ENCODE measurements at places on chromosomes 6 and 20.

- no peak for DNase-seq
Observed at GRCh38 chr6:46052479-46052878, 36.8 kb upstream of the CLIC5 start.

- DNase-seq, result no peak
Observed at GRCh38 chr20:2298701-2299100, 2.9 kb downstream of the TGM3 start.

DNA sequence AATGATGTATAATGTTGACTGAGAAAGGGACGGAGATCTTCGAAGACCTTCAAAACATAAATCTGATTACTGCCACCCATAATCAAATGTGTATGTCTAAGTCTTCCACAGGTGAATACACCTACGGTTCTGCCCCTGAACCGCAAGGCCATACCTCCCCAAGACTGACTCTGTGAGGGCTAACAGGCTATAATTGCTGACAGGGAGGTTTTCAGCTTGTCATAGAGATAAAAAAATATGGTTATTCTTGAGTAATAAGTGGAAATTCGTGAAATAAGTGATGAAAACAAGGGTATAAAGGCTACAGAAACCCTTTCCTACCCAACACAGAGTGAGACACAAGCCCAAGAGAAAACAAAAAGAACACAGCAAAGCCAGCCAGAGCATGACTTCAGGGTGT, 188.9 kb downstream of the ATXN1 start:
- no peak for DNase-seq

DNA sequence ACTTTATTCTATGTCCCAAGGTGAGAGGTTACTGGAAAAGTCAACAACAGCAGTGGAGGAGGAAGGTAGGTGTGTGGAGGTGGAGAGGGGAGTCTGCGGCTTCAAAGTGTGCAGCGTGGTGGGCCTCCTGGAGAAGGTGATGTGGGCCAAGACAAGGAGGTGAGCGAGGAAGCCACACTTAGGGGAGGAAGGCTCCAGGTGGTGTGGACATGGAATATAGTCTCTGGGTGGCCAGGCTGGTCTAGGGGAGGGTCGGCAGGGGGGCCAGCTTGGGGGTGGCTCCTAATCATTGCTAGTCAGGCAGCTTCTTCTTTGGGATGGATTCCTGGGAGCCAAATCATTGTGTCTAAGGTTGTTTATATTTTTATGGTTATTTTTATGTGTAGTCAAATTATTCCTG, 111.5 kb upstream of the CDH4 start:
- DNase-seq, result no peak

- no peak for DNase-seq
Observed at GRCh38 chr6:91291071-91291470, 704.2 kb upstream of the MAP3K7 start.

GRCh38 chr6:3162067-3162497, 4.7 kb upstream of the TUBB2A start:
- DNase-seq, result no peak

DNA sequence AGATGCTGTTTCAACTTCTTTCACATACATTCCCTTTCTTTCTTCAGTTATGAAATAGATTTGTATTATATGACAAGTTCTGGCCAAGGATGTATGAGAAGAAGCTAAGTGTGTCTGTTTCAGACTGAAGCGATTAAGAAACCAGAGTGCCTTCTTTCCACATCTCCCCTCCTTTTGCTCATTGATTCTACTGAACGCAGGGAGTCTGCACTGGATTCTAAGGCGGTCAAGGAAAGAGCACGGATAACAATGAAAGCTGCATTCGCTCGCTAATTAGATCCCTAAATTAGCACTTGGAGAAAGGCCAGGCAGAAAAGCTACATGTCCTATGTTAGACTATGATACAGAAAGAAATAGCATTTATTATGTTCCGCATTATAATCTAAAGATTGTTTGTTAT, 267.7 kb downstream of the HAO1 start:
- DNase-seq, result no peak

DNA sequence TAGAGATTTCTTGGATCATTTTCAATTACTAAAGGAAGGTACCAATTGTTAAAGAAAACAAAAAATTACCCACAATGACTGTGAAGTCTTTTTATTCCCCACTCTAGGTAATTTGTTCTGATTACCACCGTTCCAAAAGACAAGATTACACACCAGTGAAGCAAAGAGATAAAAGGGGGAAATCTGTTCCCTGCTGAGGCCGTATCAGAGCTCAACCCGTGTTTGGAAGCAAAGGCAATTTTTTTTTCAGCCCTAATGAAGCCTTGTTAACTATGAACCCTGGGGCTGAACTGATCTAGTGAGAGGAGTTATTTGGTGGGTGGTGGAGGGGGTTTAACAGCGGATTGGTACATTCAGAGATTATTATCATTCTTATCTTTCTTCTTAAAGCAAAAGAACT, 128.5 kb downstream of the ALDH8A1 start:
- DNase-seq, result no peak

DNA sequence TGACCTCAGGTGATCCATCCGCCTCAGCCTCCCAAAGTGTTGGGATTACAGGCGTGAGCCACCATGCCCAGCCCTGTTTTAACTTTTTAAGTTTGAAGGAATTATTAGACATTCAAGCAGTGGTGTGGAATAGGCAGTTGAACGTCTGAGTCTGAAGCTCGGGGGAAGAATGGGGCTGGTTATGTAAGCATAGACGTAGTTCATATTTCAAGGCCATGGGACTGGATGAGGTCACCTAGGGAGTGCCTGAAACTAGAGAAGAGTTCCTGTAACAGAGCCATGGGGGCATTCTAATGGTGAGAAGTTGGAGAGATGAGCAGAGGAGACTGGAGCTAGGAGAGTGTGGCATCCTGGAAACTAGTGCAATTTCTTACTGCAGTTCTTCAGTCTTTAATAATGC, 6.4 kb downstream of the CDKAL1 start:
- no peak for DNase-seq

- DNase-seq, result no peak
Observed at GRCh38 chr6:33424855-33425667, 5.2 kb downstream of the SYNGAP1 start.

GRCh38 chr20:62777528-62777830, 18.8 kb upstream of the MRGBP start:
- no peak for DNase-seq

DNA sequence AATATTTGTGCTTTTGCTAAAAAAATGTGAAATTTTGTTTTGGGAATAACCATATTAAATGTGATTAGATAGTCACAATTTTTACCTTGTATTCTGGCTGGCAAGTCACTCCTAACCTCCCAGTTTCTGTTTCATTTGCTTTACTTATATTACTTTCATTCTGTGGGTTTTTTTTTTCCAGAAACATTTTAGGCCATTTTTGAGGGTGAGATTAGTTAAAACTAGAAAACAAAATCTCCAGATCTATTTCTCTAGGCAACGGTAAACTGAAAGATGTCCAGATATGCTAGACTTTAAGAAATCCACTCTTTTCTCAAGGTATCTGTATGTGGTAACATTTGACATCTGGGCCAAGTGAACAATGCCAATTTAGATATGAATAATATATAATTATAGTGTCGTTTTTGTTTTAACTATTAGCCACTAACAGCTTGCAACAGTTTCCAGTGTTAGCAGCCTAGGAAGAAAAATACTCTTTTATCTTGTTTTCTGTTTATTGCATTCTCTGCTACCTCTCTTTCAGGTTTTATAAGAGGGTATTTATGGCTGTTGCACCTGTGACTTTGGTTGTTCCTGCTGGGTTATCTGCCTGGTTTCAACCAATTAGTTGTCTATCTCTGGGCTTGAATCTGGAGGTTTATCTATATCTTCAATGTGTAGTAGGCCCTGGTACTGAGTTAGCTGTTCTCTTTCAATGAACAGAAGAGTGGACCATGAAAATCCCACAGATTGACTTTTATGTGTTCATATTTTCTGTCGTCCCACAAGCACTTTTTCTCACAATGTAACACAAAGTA, 260.9 kb downstream of the NKAIN2 start:
- DNase-seq, result no peak

DNA sequence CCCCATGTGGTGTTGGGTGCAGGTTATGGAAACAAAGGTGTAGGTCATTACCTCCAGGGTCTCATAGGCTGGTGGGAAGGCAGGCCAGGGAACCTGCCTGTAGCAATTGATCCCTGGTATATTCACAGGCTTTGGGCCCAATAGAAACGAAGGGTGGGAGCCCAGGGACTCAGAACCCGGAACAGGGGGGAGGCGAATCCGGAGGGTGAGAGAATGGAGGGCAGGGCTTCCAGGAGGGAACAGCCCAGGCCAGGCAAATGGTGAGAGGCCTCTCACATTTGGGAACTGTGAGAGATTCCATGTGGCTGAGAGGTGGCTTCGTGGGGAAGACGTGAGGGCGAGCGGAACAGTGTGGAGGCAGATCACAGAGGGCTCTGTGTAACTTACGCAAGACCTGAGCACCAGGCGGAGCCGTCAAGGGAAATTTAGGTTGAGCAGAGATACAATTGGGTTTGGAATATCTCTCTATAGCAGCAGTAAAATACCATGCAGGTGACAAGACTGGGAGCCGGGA, 267.1 kb downstream of the ERMARD start:
- no peak for DNase-seq

DNA sequence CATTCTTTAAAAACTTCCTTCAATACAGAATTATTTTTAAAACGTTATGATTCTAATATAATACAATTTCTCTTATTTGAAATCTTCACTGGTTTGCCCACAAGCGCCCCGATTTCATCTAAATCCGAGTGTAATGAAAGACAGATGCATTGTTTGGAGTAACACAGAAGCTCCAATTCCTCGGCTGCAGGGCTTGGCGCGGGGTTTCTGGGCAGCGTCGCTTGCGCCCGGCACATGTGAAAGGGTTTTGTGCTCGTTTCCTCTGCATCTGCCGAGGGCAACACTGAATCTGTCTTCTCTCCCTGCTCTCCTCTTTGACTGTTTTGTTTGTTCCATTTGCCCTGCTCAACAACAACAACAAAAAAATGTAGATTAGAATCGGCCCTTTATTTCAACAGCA, 248.6 kb upstream of the QKI start:
- no peak for DNase-seq

GRCh38 chr6:39260456-39260855, 31.2 kb upstream of the KCNK5 start:
- no peak for DNase-seq

DNA sequence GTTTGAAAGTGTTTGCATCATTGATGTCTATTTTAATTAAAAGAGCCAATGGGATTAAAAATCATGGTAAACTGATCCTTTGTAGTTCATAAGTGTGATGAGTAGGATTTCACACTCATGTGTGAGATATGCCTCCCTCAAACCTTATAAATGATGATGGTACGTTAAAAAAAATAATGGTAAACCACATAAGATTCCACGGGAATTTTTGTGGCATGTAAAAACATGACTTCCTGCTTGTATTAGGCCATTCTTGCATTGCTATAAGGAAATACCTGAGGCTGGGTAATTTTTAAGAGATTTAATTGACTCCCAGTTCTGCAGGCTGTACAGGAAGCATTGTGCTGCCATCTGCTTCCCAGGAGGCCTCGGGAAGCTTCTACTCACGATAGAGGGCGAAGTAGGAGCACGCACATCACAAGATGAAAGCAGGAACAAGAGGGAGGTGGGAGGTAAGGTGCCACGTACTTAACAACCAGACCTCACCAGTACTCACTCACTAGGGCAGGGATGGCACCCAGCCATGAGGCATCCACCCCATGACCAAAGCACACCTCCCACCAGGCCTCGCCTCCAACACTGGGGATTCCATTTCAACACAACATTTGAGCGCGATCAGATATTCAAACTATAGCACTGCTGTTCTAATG, 187.6 kb upstream of the QKI start:
- peak; percentile 82 for DNase-seq

- DNase-seq, result no peak
Observed at GRCh38 chr20:4153251-4153650, 137.9 kb upstream of the RNF24 start.

- no peak for DNase-seq
Observed at GRCh38 chr20:3663031-3663701, at the start of gene GFRA4. GFRA4 (minus strand) TSS chr20:3663399; CDS start chr20:3663399, 0 bp downstream.

DNA sequence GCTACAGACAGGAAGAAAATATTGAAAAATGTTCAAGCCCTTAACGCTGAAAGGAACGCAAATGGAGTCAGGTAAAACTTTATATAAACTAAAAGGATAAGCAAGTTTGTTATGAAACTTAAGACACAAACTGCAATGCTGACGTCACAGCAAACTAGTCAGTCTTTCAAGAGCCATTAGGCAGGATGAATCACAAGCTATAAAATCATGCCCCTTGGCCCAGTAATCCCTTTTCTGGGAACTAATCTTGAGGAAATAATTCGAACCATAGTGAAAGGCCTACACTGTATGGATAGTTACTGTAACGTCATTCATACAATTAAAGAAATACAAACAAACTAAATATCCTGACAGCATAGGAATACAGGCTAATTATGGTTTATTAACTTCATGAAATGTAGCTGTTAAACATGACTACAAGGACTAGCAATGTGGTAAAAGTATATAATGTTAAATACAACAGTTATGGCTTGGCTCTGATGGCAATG, 42.7 kb upstream of the HINT3 start:
- peak; percentile 88 for DNase-seq

GRCh38 chr6:138206862-138207261, 11.4 kb downstream of the PBOV1 start:
- DNase-seq, result no peak

GRCh38 chr6:4817551-4817950, 41.3 kb downstream of the CDYL start:
- DNase-seq, result peak; percentile 24

- DNase-seq, result peak; percentile 31
Observed at GRCh38 chr20:63740070-63740626, 572 bp downstream of the SLC2A4RG start.

DNA sequence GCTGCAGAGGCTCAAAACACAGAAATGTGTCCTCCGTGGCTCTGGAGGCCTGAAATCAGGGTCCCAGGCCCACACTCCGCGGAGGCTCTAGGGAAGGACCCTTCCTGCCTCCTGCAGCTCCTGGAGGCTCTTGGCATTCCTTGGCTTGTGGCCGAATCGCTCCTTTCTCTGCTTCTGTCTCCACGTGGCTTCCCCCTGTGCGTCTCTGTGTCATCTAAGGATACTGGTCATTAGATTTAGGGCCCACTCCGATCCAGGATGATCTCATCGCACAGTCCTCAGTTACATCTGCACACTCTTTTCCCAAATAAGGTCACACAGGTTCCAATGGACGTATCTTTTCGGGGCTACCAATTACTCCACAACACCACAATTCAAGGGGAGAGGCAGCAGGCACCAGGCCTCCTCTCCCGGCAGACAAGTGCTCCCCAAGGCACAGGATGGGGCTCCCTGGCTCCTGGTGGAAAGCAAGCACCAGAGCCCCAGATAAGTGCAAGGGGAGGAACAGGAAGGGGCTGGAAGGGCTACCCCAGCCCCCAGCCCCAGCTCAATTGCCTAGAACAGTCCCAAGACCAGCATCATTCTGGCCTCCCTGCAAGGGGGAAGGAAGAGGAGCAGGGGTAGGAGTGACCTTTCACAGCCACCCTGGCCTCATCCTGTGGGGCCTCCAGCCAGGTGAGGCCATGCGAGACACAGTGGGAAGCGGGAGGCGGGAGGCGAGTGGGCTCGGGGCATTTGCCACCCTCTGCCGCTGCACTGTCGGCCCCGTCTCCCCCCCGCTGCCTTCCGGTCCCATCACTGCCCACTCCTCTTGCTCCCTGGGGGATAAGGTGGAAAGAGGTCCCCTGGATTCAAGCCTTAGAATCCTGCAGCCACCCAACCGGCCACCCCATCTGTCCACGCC, 16.3 kb downstream of the NTSR1 start:
- no peak for DNase-seq

Data from fibroblast of upper back skin (primary cell).